Left lung (tissue), 14 donors: ENCODE measurements at places on chromosomes 6 and 20. TPM values are rescaled to one million over a fixed set of nuclear protein-coding genes. Genes with fewer than 3 reads are reported as not detected.

JARID2 gene
- polyA plus RNA-seq, result 18.1 TPM

UNC5CL gene
- polyA plus RNA-seq, result 11.8 TPM

CST9 gene
- not detected for polyA plus RNA-seq

WFDC2 gene
- 31.1 TPM for polyA plus RNA-seq

PLG gene
- 6.0 TPM for polyA plus RNA-seq

RRAGD gene
- polyA plus RNA-seq, result 2.8 TPM

TSPYL4 gene
- 52.8 TPM for polyA plus RNA-seq

C20orf144 gene
- polyA plus RNA-seq, result 0.78 TPM

MROH8 gene
- 7.0 TPM for polyA plus RNA-seq

DNA sequence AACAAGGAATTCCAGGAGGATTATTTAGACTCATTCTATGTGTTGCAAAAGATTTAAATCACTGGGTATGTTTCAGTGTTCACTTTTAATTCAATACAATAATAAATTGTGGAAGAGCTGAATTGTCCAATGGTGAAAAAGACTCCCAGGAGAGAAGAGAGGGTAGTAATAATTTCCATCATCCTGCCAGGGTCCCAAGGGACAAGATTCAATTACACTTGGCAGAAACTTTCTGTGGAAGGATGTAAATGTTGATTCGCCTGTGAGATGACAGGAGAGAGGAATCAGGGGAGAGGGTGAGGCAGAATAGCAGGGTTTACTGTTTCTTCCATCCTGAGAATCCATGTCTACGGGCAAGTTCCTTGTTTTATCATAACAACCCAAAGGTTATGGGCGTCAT, 342.7 kb downstream of the ESR1 start:
- no peak for DNase-seq

GRCh38 chr20:57964011-57964862, 254.4 kb upstream of the PMEPA1 start:
- no peak for DNase-seq

DNA sequence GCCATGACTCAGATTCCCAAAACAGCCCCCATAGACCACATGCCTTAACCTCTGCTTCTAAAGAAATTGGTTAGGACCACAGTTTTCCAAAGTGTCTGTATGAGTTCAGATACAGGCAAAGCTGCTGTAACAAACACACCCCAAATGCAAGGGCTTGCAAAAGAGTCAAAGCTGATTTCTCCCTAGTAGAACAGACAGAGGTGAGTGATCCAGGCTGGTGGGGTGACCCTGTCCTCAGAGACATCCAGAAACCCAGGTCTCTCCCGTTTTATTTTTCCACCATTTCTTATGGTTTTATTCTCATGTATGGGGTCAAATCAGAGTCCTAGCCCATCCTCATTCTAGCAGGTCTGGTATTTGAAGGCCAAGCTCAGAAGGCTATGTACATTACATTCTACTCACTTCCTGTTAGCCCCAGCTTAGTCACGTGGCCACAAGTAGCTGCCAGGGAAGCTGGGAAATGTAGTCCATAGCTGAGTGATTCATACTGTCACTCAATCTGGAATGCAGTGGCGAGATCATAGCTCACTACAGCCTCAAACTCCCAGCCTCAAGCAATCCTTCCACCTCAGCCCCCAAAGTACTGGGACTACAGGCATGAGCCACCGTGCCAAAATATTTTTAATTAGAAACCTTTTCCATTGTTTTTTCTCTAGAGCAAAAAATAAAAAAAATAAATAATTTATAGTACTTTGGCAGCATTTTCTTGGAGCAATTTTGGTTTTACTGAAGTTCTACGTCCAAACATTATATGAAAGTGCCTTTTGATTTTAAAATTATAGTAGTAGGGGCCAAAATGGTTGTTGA, 175.2 kb downstream of the ZMYND8 start:
- DNase-seq, result no peak

DNA sequence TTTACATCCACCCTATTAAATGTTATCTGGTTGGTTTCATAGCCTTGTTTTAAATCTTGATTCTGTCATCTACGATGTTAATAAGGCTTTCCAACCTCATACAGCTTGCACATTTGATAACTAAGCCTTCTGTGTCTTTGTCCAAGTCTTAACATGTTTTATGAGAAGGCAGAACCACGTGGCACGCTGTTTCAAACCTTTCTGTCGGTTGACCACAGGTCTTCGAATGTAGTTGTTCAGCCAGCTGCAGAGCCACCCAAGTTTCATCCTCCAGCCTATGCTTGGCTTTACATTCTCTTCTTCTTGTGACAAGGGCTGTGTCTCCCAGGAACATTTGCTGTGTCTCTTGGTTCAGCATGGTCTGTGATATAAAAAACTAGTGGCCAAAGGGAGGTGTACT, 15.7 kb upstream of the SGK2 start:
- DNase-seq, result no peak

- DNase-seq, result no peak
Observed at GRCh38 chr6:151043944-151044343, 178.4 kb downstream of the MTHFD1L start.

DNA sequence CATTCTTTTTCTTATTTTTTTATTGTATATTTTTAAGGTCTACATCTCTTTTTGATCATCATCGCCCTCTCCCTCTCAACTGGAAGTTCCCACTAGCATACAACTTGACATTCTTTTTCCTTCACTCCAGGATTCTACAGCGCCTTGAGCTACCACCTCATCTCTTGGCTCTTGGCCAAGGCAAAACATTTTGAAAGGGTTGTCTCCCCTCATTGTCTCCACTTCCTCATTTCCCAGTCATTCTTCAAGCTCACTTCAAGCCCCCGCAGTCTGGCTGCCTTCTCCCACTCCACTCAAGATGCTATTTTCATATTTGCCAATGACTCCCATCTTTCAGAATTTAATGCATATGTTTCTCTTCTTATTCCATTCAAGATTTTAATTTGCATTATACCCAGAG, 63.0 kb downstream of the OPN5 start:
- DNase-seq, result no peak

DNA sequence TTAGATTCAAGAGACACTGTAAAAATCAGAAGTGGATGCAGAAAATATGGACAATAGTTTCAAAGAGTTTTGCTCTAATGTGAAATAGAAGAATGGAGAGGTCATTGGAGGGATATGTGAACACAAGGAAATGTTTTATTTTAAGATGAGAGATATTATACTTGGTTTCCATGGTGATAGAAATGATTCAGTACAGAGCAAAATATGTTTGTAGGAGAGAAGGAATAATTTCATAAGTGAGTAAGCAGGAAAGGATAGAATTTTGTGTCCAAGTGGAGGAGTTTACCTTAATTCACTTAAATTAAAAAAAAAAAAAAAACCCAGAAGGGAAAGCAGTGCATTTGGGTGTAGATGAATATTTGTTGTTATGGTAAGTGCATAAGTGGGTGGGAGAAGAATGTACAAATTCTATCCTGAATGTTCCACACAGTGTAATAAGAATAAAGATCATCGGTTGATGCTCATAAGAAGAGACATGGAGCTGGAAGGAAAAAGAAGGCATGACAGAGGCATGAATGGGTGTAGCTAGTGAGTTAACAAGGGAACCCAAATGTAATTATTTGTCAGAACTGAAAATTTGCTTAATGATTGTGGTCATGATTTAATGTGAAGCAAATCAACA, 688.9 kb upstream of the GJE1 start:
- DNase-seq, result no peak

DNA sequence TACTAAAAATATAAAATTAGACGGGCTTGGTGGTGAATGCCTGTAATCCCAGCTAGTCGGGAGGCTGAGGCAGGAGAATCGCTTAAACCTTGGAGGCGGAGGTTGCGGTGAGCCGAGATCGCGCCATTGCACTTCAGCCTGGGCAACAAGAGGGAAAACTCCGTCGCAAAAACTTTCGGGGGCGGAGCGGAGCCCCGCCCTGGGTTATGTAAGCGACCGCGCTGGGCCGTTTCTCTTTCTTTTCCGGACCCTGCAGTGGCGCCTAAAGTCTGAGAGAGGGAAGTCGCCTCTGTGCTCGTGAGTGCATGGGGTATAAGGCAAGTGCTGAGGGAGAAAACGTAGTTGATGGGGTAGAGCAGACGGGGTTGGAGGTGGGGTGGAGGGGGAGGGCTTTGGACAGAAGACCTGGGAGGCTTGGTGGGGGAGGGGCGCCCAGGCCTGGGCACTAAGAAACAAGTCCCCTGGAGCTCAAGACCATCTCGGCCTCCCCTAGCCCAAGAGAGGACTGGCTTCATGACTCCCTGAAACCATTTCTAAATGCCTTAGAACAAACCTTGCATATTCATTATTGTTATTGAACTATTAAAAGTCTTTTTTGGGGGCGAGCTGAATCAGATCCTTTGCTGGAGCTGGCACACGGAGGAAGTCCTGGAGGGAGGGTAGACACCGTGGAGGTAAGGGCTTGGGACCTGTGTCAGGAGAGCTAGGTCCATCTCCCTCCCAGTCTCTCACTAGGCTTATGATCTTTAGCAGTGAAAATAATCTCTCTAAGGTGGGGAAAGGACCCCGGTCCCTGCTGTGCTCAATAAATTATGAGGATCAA, 2.7 kb upstream of the MICA start:
- peak; percentile 51 for DNase-seq

- DNase-seq, result no peak
Observed at GRCh38 chr6:144215402-144215931, 65.2 kb downstream of the STX11 start.

DNA sequence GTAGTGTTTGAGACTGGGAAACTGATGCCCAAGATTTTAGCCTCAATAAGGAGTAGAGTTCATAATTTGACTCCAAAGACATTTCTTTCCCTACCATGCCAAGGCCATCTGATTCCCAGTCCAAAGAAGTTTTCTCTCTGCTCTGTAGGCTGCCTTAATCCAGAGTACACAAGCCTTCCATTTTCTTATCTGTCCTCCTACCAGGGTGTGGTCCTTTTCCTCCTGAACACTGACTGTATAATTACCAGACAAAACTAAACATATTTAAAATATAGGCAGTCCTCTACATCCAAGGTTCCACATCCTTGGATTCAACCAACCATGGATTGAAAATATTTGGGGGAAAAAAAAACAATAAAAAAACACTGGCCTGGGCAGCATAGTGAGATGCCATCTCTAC, 108.4 kb downstream of the SLC16A10 start:
- DNase-seq, result no peak

DNA sequence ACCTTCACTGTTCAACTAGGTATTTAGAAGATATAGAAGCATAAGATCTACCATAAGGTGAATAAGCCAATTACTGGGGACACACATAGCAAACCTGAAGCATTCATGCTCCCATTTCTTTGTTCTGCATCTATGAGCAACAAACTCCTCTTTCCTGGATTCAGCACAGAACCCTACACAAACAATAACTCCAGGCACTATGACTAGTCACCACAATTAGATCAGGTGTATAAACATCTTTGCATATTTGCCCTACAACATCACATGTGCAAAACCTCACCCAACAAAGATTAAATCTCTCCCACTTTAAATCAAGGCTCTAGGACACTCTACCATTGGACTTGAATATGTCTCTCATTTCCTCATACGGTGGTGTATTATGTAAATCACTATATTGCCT, 652.3 kb downstream of the EPHA7 start:
- DNase-seq, result no peak

GRCh38 chr6:10268611-10269310, 146.1 kb downstream of the TFAP2A start:
- no peak for DNase-seq

- DNase-seq, result no peak
Observed at GRCh38 chr6:100261486-100261885, 203.2 kb downstream of the SIM1 start.

DNA sequence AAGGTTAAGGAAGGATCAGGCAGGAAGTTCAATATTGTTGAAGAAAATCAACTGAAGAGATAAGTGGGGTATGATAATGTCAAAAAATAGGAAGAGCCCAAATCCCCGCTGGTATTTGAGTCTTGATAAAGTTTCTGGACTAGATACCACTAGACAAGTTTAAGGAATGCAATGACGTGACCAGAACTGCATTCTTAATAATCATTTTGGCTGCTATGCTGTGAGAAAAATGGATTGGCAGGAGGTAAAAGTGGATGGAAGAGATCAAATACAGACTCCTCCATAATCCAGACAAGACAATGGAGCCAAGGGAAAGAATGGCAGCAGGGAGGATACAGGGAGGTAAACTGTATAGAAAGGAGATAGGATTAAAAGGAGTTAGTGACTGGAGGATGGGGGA, 128.2 kb downstream of the COL12A1 start:
- DNase-seq, result no peak

DNA sequence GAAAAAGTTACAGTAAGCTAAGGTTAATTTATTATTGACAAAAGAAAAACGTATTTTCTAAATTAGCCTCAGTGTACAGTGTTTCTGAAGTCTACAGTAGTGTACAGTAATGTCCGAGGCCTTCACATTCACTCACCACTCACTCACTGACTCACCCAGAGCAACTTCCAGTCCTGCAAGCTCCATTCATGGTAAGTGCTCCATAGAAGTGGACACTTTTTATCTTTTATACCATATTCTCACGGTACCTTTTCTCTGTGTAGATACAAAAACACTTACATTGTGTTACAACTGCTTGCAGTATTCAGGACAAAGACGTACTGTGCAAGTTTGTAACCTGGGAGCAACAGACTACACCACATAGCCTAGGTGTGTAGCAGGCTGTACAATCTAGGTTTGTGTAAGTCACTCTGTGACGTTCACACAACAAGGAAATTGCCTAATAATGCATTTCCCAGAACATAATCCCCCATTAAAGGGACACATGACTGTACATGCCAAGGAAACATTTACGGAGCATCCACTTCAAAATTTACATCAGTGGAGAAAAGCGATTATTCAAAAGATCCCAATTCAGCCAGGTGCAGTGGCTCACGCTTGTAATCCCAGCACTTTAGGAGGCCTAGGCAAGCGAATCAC, 133.4 kb downstream of the BANF2 start:
- DNase-seq, result no peak

GRCh38 chr6:32271429-32271828, 47.6 kb upstream of the NOTCH4 start:
- no peak for DNase-seq

DNA sequence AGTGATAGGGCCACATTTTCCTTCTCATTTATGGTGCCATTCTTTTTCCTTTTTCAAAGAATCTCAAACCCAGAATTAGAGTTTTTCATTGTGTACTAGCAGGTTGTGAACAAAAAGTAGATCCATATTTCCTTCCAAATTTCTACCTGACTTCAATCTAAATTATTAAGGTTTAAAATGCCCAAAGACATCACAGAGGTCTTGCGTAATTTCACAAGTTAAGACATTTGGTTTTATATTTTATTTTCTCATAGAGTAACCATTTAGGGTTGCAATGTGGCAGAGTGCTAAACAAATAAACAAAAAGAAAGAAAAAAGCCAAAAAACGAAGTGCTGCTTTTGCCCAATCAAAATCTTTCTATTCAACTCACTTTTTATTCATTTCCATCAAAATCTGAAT, 49.4 kb upstream of the MBOAT1 start:
- no peak for DNase-seq
